ENCODE measurements at places on chromosomes 13 and 19.
A peak's percentile ranks its signal among the peaks of the same experiment; 100 is the strongest.

GRCh38 chr19:5957170-5957569, 20.8 kb downstream of the RANBP3 start:
- no peak for DNase-seq

GRCh38 chr13:68168448-68168847, 938.3 kb upstream of the PCDH9 start:
- DNase-seq, result no peak

DNA sequence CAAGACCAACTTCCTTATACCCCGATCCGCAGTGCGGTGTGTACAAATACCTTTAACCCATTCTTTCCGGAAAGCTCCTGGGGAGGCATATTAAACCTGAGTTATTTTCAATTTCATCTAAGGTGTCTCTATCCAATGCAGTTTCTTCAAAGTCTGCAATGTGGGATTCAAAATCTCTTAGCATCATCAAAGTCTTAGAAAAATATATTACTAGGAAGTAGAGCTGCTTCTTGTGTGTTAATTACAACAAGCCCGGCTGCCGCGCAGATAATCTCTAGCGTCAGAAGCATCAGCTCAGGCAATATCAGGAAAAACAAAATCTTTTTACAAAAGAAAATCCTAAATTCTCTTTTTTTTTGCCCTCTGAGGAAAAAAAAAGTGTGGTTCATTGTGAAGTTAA, 48.1 kb downstream of the ZNF536 start:
- DNase-seq, result no peak

GRCh38 chr13:113751491-113751890, 7.5 kb upstream of the TMEM255B start:
- no peak for DNase-seq

DNA sequence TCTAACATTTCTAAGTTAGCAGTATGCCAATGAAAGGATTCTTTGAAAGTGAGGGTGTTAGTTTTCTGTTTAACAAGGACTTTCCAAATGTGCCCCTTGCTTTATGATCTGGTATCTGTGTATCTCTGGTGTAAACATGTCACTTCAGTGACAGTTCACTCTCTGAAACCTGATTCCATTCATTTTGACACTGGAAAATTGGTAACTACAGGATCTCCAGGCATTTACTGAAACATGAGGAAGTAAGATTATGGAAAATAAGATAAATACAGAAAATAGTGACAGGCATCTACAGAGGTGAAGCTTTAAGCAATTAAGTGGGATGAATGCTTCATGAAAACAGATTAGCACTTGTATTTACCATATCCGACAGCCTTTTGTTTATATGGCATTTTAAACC, 101.6 kb upstream of the MYO16 start:
- DNase-seq, result no peak

DNA sequence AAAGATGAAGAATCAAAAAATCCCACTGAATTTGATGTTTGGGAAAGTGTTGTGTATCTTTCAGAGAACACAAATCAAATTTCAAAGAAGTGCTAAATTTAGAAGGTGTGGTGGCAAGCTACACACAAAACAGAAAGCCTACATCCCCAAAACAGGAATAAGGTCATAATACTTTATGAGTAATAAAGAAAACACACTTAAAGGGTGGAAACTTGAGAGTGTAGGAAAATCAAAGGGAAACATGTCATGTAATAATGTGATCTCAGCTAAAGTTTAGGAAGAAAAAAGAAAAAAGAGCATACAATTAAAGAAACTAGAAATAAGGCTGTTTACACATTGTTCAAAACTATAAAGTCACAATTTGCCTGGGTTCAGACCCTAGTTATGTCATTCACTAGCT, 668.7 kb downstream of the PCDH17 start:
- no peak for DNase-seq

DNA sequence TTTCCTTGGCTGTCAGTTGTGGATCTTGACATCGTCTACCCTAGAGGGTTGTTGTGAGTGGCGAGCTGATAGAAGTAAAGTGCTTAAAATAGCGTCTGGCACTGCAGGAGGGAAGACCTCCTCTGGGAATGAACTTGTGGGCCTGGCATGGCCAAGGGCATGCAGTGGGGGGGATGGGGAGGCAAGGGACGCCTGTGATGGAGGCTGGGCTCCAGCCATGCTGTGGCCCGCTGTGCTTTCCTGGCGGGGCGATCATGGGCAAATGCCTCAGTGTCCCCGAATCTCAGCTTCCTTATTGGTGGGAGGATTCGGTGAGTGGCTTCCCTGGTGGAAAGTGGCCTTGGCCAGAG, 10.7 kb downstream of the CARM1 start:
- DNase-seq, result no peak

DNA sequence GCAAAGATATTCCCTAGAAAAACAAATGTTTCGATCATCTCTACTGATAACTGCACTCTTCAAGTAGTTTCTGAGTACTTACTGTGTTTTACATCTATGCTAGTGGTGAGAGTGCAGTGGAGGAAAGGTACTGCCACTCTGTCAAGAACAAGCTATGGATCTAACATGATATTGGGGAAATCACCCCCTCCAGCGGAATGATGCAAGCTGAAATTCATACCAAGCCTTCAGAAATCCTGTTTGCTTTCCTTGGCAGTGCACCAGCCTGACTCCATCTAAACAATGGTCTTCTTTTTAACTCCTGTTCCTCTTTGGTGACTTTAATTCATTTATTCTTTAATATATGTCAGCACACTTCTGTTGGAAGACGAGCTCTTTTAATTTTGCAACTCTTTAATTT, 238.0 kb downstream of the PCDH9 start:
- DNase-seq, result no peak

DNA sequence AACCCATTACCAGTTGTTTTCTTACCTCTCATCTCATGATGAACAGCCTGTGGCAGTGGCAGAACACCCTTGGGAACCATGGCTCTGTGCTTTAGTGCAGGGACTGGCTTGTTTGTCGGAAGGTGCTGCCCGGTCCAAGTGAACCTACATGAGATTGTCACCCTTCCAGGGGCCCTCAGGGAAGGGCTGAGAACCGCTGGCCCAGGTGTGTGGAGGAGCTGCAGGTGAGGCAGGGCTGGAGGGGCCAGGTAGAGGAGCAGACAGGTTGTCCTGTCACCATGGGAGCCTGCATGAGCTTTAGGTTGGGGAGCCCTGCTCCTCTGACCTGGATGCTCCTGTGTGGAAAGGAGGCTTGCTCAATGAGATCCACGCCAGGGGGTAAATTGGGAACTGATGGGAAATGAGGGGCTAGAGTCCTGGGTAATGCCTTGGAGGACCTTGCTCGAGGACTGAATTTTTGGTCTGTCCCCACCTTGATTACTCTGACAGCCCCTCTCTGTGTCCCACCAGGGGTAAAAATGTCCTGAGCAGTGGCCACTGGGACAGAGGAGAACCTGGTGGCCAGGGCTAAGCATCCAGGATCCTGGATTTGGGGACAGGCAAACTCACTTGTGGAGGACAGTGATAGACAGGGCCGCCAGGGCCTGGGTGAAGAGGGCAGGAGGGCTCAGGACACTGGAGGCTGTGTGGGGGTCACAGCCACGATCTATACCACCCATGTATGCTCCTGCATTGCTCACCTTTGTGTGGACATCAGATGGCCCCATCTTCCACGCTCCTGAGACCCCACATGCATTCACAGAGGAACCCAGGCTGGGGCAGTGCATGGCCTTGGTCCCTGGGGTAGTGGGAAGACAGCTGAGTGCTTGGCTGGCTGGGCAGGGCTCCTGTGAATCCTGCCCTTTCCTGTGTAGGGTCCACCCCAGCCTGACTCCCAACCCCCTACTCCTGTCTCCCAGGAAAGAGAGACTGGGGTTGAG, 24.1 kb upstream of the CEACAM1 start:
- no peak for DNase-seq

DNA sequence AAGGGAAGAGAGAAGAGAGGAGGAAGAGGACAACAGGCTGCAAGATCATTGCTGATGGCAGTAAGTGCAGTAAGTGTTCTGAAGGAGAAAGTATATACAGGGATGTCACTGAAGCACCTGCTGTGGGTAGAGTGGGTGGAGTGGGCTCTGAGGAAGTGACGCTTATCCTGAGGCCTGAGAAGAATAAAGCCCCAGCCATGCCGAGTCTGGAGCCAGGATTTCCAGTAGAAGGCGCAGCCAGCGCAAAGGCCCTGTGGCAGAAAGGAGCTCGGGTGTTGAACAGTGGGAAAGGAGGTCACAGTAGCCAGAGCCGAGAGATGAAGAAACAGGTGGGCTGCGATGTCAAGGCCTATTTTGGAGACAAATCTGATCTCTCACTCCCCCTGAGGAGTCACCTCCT, 31.8 kb upstream of the ADGRE5 start:
- no peak for DNase-seq

- no peak for DNase-seq
Measured at GRCh38 chr19:50513746-50514345, at the start of gene ASPDH. ASPDH (minus strand) TSS chr19:50513913; CDS start chr19:50513823, 90 bp downstream.

GRCh38 chr19:39307046-39307821, 11.0 kb downstream of the IFNL1 start:
- DNase-seq, result no peak

DNA sequence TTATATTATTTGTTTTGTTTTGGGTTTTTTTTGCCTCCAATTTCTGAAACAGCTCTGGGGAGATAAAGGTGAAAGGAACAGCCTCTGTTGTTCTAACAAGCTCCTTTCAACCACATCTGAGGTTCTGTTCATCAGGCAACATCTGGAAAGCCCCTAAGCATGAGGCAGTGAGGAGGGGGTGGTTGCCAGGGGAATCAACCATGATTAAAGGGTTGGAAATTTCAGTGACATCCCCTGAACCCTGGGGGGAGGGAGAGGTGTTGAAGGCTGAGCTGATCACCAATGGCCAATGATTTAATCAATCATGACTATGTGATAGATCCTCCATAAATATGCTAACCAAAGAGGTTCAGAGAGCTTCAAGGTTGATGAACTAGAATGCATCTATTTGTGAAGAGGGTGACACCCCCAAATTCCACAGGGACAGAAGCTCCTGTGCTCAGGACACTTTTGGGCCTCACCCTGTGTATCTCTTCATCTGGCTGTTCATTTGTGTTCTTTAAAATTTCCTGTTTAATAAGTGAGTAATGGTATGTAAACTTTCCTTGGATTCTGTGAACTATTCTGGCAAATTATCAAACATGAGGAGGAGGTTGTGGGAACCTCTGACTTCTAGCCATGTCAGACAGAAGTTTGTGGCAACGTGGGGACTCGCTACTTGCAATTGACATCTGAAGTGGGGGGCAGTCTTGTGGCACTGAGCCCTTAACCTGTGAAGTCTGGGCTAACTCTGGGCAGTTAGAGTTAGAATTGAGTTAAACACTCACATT, 221.3 kb downstream of the NHLRC3 start:
- peak; percentile 24 for DNase-seq

GRCh38 chr13:61276401-61276800, 139.2 kb downstream of the PCDH20 start:
- DNase-seq, result no peak
